Kasumi-1 (cell line): ENCODE measurements at places on chromosomes 4 and X.

DNA sequence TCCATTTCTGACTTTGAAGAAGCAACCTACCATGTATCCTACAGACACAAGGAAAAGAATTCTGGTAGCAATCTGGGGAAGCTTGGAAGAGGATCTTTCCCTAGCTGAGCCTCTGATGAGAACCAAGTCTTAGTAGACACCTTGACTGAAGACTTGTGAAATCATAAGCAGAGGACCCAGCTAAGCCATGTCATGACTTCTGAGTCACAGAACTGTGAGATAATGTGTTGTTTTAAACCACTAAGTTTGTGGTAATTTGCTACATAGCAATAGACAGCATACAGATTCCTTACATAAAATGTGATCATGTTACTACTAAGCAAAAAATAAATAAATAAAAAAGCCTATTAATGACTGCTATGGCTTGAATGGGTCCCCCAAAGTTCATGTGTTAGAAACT is 71.3 kb upstream of the ANKRD50 start:
- no peak for DNase-seq

DNA sequence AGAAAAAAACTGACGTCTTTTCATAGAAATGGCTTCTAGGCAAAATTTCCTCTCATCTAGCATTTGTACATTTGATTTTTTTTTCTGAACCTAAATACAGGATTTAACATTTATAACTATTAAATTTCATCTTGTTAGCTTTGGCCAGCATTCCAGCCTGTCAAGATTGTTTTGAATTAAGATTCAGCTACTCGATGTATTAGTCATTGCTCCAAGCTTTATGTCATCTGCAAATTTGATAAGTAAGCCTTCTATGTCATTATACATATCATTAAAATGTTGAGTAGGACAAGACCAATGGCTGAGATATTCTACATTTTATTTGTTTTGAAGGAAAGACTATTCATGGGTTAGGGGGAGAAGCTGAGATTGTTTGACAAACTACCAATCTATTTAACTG is 46.7 kb downstream of the DDX53 start:
- DNase-seq = no peak

GRCh38 chrX:150635952-150636351 is 57.2 kb upstream of the MTMR1 start:
- DNase-seq = no peak

DNA sequence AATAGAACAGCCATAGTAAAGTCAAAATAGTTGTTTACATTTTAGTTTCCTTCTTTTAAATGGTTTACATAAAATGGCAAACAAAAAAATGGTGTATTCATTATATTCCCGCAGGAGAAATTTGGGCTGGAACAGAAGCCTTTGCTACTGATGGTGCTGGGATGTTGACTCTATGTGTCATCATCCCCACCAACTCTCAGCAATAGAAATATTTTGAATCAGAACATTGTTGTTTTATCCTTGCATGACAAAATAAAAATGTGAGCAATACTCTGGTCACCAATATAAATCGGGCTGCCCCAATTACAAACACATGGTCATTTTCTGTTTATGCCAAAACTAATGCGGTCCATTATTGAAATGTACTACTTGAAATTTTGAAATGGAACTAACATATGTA is 1131.6 kb upstream of the PCDH7 start:
- DNase-seq = no peak

DNA sequence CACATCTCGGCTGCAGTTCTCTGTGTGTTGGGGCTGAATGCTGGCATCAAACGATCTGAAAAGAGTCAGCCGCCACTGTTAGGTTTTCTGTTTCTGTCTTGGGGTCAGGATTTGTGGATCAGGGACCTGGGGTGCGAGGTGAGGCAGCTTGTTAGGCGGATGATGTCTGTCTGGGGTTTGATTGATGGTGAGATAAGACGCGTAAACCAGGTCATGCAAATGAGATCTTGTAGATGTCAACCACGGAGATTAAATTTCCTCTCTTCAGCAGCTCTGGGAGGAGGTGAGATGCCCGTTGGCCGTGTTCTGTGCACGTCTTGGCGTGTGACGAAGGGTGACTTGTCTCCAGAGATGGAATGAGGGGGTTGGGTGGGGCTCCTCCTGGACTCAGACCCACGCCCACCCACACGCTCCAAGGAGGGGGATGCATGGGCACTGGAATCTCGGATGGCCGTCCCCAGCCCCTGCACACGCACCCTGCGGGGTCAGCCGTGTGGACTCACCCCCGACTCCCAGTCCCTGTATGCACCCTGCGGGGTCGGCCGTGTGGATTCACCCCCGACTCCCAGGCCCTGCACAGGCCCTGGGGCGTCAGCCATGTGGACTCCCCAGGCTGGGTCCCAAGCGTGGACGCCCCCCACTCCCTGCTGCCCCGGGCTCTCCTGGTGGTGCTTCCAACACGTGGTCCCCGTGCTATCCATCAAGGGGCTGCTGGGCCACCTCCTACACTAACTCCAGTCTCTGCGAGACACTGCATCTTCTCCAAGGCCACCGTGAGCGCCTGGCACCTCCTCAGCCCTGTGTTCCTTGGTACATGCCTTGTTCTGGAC is 16.0 kb upstream of the UVSSA start:
- no peak for DNase-seq

- DNase-seq = peak; percentile 35
These were observed 73.4 kb upstream of the MAGEB2 start for GRCh38 chrX:30141966-30142365.
